GDM1 (cell line): ENCODE measurements at places on chromosomes 6 and 20.
A peak's percentile ranks its signal among the peaks of the same experiment; 100 is the strongest.

GRCh38 chr6:169078399-169079145, 175.1 kb downstream of the THBS2 start:
- DNase-seq: no peak

- no peak for DNase-seq
Measured at GRCh38 chr6:4157506-4157905, 22.1 kb upstream of the ECI2 start.

GRCh38 chr20:56360908-56361205, 2.1 kb downstream of the FAM210B start:
- DNase-seq: no peak

DNA sequence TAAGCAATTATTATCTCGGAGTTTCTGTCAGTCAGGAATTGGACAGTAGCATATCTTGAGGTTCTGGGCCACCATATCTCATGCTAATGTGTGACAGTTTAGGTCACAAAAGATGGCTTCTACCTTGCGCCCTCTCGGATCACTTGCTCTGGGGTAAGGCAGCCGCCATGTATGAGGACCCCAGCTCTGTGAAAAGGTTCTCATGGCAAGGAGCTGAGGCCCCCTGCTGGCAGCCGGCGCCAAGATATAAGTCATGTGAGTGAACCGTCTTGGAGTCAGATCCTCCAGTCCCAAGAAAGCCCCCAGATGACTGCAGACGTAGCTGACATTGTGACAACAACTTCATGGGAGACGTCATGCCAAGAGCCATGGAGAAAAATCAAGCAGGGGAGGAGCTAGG, 670.8 kb downstream of the KIF16B start:
- DNase-seq: no peak

GRCh38 chr20:1466211-1467081, at the start of gene NSFL1C:
Gene NSFL1C (minus strand): TSS chr20:1466849. CDS start chr20:1466824, 25 bp downstream.
- peak; percentile 93 for DNase-seq

GRCh38 chr6:126118058-126118755, 131.9 kb downstream of the TRMT11 start:
- DNase-seq: no peak

DNA sequence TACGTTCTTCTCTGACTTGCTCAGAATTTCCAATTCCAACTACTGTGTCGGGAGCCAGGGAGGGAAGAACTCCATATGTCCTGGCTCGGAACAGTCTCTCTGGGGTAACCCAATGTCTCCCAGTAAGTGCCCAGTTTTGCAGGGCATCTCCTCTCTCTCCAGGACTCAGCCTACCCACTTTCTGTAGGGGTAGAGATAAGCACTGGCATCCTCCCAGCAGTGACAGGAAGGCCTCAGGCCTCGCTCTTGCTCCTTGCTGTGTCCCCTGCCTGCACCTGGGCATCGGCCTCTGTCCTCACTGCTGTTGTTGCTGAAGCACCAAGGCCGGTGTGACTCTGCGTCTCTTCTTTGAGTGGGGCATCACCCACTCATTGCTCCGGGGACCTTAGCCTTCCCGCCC, 388.9 kb upstream of the JARID2 start:
- DNase-seq: no peak

DNA sequence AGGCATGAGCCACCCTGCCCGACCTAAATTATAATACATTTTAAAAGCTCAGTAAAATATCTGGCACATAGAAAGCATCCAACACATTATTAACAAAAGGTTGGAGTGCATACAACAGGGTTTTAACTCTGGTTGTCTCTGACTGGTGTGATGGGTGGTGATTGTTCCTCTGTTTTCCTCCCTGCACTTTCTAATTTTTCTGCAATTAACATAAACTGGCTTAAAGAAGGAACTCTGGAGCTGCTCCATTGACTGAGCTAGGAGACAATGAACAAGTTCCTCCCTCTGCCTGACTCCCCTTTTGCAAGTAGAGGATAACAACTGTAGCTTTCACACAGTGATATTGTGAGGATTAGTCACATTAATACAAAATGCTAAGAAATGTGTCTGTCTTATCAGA, 48.5 kb upstream of the SIRPG start:
- DNase-seq: no peak

DNA sequence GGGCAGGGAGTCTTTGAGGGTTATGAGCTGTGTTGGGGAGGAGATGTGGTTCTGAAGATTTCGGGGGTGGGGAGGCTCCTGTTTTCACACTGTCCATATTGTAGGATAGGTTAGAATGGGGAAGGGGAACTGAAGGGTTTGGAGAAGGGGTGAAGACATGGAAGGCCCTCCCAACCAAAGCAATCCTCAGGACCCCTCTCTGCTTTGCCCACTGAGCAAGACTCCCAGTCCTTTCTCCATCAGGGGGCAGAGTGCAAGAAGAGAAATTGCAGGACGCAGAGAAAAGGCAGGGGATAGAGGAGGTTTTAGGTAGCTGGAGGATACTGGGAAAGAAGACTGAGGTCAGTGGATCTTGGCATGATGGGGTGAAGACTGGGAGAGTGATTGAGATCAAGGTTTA, 3.9 kb downstream of the SYNGAP1 start:
- no peak for DNase-seq

GRCh38 chr6:56821005-56821432, 133.9 kb upstream of the BEND6 start:
- no peak for DNase-seq

DNA sequence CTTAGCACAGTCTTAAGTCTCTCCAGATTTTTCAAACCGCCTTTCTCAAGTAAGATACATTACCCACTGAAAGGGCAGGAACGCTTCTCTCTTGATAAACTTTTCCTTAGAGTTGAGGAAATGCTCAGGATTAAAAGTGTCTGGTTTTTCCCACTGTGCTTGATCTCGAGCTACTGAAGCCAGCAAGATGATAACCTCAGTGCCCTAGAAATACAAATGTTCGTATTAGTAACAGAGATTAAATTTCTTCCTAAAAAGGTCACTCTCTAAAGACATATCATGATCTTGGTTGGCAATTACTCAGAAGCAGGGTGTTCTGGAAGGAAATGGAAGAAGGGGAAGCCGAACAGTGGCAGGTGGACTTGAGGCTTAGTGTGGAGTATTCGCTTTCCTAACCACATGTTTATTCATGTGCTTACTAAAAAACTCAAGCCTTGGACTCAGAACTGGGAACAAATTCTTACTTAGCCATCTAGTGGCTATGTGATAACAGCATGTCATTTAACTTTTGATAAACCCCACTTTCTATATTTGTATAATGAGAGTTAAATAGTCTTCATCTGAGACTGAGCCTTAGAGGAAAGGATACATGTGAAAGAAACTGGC, 20.1 kb downstream of the C6orf141 start:
- DNase-seq: no peak

DNA sequence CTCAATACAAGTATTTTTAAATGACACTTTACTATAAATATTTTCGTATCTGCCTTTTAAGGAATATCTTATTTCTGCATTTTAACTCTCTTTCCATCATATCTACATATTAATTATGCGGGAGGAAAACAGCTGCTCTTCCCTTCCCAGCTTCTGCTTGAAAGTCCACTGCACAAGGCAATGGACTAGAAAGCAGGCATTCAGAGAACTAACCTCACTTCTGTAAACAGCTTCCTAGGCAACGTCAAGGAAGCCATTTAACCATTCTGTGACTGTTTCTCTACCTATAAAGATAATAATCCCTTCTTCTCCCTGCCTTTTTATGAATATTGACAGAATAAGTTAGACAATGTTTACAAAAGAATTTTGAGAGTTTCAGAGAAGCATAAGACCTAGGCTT, 319.4 kb downstream of the BTBD9 start:
- DNase-seq: no peak

- no peak for DNase-seq
Measured at GRCh38 chr6:52243282-52243893, 912 bp downstream of the IL17F start.

DNA sequence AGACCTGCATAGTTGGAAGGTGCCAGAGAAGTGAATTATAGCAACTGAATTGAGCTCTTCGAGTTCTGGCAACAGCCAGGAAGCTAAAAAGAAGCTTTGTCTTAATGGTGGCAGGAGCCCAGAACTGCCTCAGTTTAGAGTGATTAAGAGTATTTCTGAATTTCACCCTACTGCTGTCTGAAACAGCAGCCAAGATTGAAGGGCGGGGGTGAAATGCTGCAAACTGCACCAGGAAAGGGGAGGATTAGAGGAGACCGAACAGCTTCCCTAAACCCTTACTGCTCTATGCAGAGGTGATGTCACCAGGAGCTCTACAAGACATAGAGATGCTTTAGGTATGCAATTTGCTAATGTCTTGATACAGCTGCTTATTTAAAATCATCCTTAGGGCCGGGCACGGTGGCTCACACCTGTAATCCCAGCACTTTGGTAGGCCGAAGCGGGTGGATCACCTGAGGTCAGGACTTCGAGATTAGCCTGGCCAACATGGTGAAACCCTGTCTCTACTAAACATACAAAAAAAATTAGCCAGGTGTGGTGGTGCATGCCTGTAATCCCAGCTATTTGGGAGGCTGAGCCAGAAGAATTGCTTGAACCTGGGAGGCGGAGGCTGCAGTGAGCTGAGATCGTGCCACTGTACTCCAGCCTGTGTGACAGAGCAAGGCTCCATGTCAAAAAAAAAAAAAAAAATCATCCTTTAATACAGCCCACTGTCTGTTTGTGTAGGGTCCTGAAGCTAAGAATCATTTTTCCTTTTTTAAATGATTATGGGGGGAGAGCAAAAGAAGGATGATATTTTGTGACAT, 91.7 kb upstream of the IYD start:
- DNase-seq: no peak
